ENCODE measurements at places on chromosomes 1 and 21.

- no peak for DNase-seq
These were observed 2.1 kb downstream of the PSRC1 start for GRCh38 chr1:109280862-109281261.

GRCh38 chr21:42837421-42838211, 41.7 kb downstream of the WDR4 start:
- DNase-seq = no peak

DNA sequence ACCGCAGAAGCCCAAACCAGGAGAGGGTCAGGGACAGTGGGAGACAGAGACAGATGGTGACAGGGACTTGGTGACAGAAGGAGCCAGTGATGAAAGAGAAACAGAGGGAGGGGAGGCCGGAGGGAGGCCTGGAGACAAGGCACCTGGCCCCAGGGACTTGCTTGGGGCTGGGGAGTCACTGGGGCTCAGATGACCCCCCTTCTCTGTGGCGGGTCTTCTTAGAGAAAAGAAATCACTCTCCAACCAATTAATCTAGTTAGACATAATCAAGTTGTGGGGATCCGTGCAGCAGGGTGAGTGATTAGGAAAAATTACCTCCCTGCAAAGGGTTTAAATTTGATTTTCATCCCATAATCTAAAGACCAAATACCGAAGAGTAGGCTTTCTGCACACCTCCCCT, 519.8 kb downstream of the PTPRU start:
- no peak for DNase-seq

GRCh38 chr1:155648207-155649147, 38.5 kb downstream of the MSTO1 start:
- peak; percentile 85 for DNase-seq

GRCh38 chr1:151005729-151006319, 878 bp downstream of the MINDY1 start:
- no peak for DNase-seq

DNA sequence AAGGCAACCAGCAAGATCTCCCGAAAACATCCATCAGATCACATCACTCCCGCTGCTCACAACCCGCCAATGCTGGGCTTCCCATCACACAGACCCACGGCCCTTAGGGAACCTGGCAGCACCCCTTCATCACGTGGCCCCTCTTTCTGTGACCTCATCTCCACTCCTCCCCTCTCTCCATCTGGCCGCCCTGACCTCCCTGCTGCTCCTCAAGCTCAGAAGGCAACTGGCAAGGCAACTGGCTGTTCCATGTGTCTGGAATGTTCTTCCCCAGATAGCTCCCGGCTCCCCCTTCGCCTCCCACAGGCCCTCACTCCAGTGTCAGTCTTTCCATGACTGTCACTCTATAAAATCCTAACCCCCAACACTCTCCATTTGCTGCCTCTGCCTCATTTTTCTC, 113.0 kb upstream of the ERG start:
- DNase-seq = no peak

- DNase-seq = no peak
These were observed 280.0 kb downstream of the NFIA start for GRCh38 chr1:61362351-61362750.

DNA sequence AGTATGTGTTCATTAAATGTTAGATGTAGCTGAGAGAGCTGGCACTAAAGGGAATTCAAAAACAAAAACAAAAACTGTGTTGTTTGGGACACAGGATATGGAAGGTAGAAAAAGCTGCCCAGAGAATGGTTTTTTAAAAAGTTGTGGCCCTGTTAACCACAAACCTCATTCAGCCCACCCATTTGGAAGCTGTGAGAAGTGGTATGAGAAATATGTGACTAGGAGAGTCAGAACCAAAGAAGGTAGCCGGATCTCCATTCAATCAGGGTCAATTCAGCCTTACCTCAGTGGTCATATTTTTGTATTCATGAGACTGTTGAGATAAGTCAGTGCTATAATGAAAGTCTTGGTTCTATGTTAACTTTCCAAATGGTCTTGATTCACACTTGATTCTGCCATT, 29.8 kb upstream of the CACYBP start:
- no peak for DNase-seq

- DNase-seq = peak; percentile 75
These were observed 22.9 kb downstream of the HTR1D start for GRCh38 chr1:23194119-23194984.
